ENCODE measurements at places on chromosomes 13 and 19.

GRCh38 chr13:30396434-30397075 lies 25.7 kb upstream of the UBE2L5 start:
- DNase-seq, result no peak

DNA sequence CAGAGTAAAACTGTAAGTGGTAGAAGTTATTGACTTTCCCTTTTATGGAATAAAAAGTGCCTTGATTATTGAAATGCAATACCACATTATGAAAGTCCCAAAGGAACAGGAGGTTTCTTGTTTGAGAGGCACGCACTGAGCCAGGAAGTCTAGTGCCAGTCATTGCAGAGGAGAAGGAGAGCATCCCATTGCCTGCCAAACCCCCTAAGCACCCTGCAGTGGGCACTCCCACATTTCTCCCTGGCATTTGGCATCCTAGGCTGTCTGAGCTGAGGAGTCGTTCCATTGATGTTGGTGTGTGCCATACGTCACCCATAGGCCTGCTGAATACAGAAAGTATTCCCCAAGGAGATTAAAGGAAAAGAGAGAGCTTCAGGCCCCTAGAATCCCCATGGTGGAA lies 85.7 kb upstream of the MBNL2 start:
- no peak for DNase-seq

- DNase-seq, result no peak
These were observed 2486.0 kb upstream of the PCDH20 start for GRCh38 chr13:63901630-63902029.

- DNase-seq, result no peak
These were observed 81.7 kb downstream of the ZNF429 start for GRCh38 chr19:21587117-21587461.

- no peak for DNase-seq
These were observed 6.7 kb downstream of the GRIN2D start for GRCh38 chr19:48400018-48400742.

- no peak for DNase-seq
These were observed 12.6 kb upstream of the UGGT2 start for GRCh38 chr13:96065849-96066248.

Measured in adipocyte (in vitro differentiated cells).